Smooth muscle cell of the umbilical artery (primary cell): ENCODE measurements at places on chromosomes 11 and 22. TPM values are rescaled to one million over a fixed set of nuclear protein-coding genes. Genes with fewer than 3 reads are reported as not detected.

Gene PGR
- total RNA-seq, result under 0.01 and 0.05 TPM in 2 replicates

Gene GPR152
- total RNA-seq, result not detected in 2 replicates

Gene SLC7A4
- total RNA-seq, result 0.30 TPM in 1 of 2 replicates, not detected in the other

Gene OR5P2
- not detected in 2 replicates for total RNA-seq

Gene HPX
- 0.30 and 0.74 TPM in 2 replicates for total RNA-seq

Gene HMGXB4
- total RNA-seq, result 17.5 and 23.7 TPM in 2 replicates

Gene LRP5
- 93.6 and 97.4 TPM in 2 replicates for total RNA-seq

Gene GSTP1
- 647 and 1,272 TPM in 2 replicates for total RNA-seq

Gene SYT12
- total RNA-seq, result 0.14 and 0.30 TPM in 2 replicates

Gene TENM4
- total RNA-seq, result 57.3 and 182 TPM in 2 replicates

Gene NARS2
- total RNA-seq, result 14.6 and 20.6 TPM in 2 replicates

Gene UBQLNL
- 0.05 and 0.30 TPM in 2 replicates for total RNA-seq

Gene SHANK3
- total RNA-seq, result 0.59 and 1.0 TPM in 2 replicates

Gene DGAT2
- 2.5 and 5.6 TPM in 2 replicates for total RNA-seq

Gene GAB4
- not detected in 2 replicates for total RNA-seq

Gene FXYD6
- total RNA-seq, result not detected in 2 replicates

Gene SLC22A12
- total RNA-seq, result not detected in 2 replicates

Gene OR51E2
- 0.59 and 1.8 TPM in 2 replicates for total RNA-seq

Gene FAT3
- 1.2 and 2.0 TPM in 2 replicates for total RNA-seq

Gene DCHS1
- total RNA-seq, result 4.4 and 10.4 TPM in 2 replicates

Gene CACNA1I
- total RNA-seq, result 0.05 TPM in 1 of 2 replicates, not detected in the other

Gene TBX10
- not detected in 2 replicates for total RNA-seq

Gene ST14
- not detected in 2 replicates for total RNA-seq

Gene SMIM38
- 0.30 and 1.0 TPM in 2 replicates for total RNA-seq

Gene HTR3A
- not detected in 2 replicates for total RNA-seq

Gene PNPLA2
- 23.5 and 32.9 TPM in 2 replicates for total RNA-seq

Gene AGBL2
- total RNA-seq, result 0.30 and 2.0 TPM in 2 replicates
